NCI-H2029 (cell line): ENCODE measurements at places on chromosomes 4 and X.

- DNase-seq = no peak
Measured at GRCh38 chr4:40552536-40552935, 77.1 kb downstream of the RBM47 start.

DNA sequence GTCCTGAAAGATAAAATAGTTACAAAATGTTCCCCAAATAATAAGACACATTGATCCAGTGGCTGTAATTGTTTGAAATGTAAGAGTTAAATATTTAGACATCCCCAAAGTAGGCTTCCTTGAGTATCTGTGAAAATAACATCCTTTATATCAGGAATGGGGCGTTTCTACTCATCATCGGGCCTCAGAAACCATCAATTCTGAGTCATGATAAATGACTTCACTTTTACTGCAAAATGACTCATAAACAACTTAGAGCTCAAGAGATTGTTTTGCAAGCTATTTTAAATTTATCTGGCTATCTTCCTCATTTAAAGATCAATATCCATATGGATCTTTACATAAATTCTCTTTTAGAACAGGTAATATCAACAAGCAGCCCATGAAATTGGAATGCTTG is 369.4 kb upstream of the CNKSR2 start:
- no peak for DNase-seq

- DNase-seq = no peak
Measured at GRCh38 chrX:37783305-37783704, 3.4 kb downstream of the CYBB start.

GRCh38 chr4:86926435-86927086 is 8.2 kb upstream of the AFF1 start:
- no peak for DNase-seq

- no peak for DNase-seq
Measured at GRCh38 chrX:79601341-79602131, 234.4 kb upstream of the ITM2A start.

GRCh38 chr4:93659629-93660028 is 168.9 kb upstream of the ATOH1 start:
- no peak for DNase-seq

DNA sequence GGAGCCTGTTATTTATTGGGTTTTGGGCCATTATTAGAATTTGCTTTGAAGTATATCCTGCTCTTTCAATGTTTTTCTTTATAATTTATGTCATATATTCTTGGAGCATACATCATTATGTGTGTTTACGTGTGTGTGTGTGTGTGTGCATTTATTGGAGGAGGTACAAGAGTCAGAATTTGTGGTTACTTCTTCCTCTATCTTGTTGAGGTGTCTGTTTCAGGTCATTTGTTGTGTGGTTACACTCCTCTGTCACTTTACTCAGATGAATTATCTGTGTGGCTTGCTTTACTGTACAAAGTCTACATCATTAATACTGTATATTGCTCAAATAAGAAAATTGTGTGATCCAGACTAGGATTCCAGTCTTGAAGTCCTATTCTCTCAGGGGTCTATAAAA is 1957.4 kb upstream of the TENM3 start:
- DNase-seq = no peak

DNA sequence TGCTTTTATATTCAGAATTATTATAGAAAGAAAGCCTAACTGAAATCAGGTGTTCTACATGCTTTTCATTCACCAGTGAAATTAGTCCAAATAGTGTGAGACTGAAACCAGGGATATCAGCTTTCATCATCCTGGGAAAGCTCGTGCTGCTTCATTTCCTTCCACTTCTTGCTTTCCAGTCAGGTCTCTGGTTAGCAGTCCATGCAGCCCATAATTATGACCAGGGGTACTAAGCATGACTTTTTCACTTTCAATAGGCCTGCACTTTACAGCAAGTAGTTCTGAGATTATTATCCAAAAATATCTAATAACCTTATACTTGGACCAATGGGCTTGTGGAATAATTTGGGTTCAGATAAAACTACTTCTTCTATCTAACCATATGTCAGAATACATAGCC is 673.2 kb upstream of the MAGEB2 start:
- DNase-seq = no peak

DNA sequence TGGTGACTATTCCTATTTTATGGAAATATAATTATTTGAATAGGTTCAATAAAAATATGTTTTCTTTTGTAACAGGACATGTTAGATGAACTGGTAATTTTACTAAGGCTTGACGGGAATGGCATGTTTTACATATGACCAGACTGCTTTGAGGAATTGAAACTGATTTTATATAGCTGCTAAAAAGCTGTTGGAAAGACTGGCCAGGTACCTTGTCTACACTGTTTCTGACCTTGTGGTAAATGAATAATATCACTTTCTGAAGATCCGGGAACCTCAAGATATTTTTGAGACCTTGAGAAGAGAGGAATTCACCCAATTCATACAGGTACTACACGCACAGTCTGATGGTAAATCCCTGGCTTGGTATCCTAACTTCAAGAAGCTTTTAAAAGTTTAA is 42.1 kb upstream of the USP46 start:
- no peak for DNase-seq

DNA sequence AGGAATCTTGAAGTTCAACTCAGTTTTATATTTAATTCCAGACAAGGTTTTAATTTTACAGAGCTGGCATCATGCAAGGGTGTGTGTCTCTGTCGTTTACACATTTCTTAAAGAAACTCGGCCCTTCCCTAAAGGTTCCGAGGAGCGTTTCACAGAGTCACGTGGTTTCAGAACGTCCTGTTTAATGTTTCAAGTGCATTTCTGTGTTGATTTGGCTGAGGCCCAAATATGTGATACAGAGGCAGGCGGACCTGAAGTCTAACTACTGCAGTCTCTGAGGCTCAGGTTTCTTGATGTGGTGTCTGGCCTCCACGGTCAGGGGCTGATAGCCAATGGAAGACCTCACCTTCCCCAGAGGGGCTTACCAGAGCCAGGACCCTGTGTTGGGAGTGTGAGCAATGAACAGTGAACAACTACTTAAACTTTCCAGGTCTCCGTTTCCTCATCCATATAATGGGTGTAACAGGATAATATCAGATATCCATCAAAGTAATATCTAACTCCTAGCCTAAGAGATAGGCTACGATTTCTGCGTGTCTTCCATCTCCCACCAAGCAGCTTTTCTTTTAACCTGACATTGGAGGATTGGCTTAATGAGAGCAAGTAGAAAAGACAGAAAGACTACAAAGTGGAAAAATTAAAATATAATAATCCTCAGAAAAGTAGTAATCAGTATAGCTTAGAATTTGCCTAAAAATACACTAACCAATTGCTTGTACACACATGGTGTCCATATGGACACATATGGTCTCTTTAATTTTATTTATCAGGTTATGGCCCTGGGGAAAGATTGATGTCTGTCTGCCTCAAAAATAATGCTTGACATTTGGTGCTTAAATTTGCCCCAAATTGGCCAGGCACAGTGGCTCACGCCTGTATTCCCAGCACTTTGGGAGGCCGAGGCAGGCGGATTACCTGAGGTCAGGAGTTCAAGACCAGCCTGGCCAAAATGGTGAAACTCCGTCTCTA is 50.0 kb upstream of the TRIM2 start:
- DNase-seq = peak; percentile 68

GRCh38 chr4:40838742-40839141 is 89.0 kb downstream of the NSUN7 start:
- no peak for DNase-seq

GRCh38 chr4:188627892-188628291 is 488.7 kb downstream of the TRIML1 start:
- DNase-seq = no peak

DNA sequence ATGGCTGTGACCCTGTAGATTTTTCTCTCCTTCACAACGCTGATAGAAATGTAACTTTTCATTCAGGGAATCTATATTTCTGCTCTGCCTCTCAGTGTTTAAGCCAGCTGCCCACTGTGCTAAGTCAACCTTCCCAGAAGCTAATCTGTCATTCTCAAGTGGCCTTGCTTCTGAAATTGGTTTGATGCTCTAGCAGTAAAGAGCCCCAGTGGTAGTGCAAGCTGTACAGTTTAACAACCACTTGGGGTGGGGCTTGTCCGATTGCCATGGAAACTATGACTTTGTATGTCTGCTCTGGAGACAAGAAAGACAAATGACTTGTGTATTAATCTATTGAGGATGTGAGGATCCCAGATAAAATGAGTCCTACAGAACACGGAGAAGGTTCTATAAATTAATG is 620.9 kb upstream of the GALNT7 start:
- no peak for DNase-seq

- DNase-seq = no peak
Measured at GRCh38 chr4:68673143-68673542, 2.7 kb upstream of the UGT2B15 start.

- DNase-seq = no peak
Measured at GRCh38 chrX:131840799-131841495, 182.2 kb upstream of the STK26 start.

GRCh38 chrX:73267206-73267605 is 52.6 kb upstream of the NAP1L2 start:
- no peak for DNase-seq

- no peak for DNase-seq
Measured at GRCh38 chr4:21476757-21477156, 471.8 kb downstream of the KCNIP4 start.

GRCh38 chr4:3468804-3469203 is 5.7 kb downstream of the DOK7 start:
- DNase-seq = no peak

GRCh38 chr4:113574636-113575103 is 186.9 kb downstream of the CAMK2D start:
- DNase-seq = no peak

GRCh38 chrX:40237731-40238178 is 140.0 kb upstream of the BCOR start:
- DNase-seq = no peak

- DNase-seq = no peak
Measured at GRCh38 chr4:76305971-76306881, at the start of gene STBD1. STBD1 (plus strand) TSS chr4:76306733; CDS start chr4:76306770, 37 bp downstream.

- DNase-seq = no peak
Measured at GRCh38 chr4:59127743-59128142, 2017.6 kb upstream of the IGFBP7 start.

GRCh38 chr4:176584031-176584606 is 208.6 kb downstream of the VEGFC start:
- DNase-seq = no peak

- DNase-seq = no peak
Measured at GRCh38 chrX:69107747-69108401, 57.4 kb downstream of the PJA1 start.

GRCh38 chrX:65643531-65644052 is 23.9 kb upstream of the MSN start:
- no peak for DNase-seq

DNA sequence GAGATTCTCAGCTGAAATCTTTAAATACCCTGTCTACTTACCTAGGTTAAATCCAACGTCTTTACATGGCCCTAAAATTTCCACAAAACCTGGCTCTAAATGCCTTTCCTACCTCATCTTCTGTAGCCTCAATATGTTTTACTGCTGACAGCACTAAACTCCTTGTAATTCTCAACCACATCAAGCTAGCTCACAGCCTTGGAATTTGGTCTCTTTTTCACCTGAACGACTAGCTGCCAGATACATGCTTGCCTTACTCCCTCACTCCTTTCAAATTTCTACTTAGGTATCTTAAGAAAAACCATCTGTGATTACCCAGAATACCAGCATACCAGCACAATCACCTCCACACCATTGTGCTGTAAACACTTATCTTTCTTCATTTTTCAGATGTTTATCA is 635.6 kb upstream of the PCDH10 start:
- DNase-seq = no peak

DNA sequence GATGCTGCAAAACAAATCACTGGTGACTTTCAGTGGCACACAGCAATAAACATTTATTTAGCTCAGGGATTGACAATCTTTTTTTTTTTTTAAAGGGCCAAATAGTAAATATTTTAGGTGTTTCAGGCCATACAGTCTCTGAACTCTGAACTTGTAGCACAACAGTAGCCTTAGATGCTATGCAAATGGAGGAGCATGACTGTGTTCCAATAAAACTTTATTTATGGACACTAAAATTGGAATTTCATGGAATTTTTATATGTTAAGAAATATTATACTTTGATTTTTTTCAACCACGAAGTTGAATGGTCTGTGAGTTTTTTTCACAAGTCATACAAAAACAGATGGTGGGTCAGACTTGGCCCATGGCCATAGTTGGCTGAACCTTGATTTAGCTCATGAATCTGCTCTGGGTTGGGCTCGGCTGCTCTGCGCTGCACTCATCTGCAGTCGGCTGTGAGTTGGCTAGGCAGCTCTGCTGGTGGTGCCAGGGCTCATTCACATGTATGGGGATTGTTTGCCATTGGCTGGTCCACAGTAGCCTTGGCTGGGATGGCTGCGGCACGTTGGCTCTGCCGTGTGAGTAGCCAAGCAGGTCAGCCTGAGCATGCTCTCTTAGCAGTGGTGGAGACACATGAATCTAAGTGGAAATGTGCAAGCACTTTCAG is 231.7 kb upstream of the PGRMC2 start:
- DNase-seq = peak; percentile 2

DNA sequence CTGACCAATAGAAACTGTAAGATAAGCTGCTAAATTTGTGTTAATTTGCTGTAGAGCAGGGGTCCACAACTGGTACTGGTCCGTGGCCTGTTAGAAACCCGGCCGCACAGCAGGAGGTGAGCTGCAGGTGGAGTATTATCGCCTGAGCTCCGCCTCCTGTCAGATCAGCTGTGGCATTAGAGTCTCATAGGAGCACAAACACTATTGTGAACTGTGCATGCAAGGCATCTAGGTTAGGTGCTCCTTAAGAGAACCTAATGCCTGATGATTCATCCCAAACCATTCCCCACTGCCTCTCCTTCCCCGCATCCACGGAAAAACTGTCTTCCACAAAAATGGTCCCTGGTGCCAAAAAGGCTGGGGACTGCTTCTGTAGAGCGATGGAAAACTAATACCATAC is 19.7 kb downstream of the FBXW7 start:
- no peak for DNase-seq

GRCh38 chrX:7045238-7045955 is 102.1 kb upstream of the STS start:
- no peak for DNase-seq

DNA sequence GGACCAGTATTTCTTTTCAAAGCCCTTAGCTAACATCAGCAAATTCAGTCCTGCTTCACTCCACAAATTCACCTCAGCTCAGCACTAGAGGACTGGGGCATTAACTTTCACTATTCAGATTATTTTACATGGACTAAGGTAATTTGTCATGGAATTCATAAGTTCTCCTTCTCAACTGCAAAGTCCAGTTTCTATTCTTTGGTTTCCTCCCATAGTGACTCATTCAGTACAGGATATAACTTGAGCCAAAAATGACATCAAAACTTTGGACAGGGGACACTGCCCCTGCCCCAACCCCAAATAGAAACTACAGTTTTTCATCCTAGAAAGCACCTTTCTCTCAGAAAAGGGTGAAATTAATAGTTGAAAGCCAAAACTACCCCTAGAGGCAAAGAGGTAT is 52.7 kb downstream of the COX7B2 start:
- DNase-seq = no peak

GRCh38 chrX:148556498-148556897 is 56.1 kb downstream of the AFF2 start:
- no peak for DNase-seq
